Heart right ventricle (tissue), 16 donors: ENCODE measurements at places on chromosomes 13 and 19. TPM values are rescaled to one million over a fixed set of nuclear protein-coding genes. Genes with fewer than 3 reads are reported as not detected.

TMEM38A gene
- 33.5 TPM for total RNA-seq

SEMA6B gene
- total RNA-seq, result 8.3 TPM

UBE2L5 gene
- 0.42 TPM for total RNA-seq

KLK15 gene
- not detected for total RNA-seq

C19orf33 gene
- 2.9 TPM for total RNA-seq

GPR18 gene
- not detected for total RNA-seq

TEX29 gene
- 0.37 TPM for total RNA-seq

ZNF20 gene
- total RNA-seq, result 0.93 TPM

WDR18 gene
- total RNA-seq, result 21.4 TPM

ZNF701 gene
- total RNA-seq, result 20.8 TPM

SIAH3 gene
- total RNA-seq, result not detected

CLDND2 gene
- 1.4 TPM for total RNA-seq

ZNF66 gene
- 0.49 TPM for total RNA-seq

MPND gene
- 24.7 TPM for total RNA-seq
